ENCODE measurements at places on chromosomes 2 and 18. TPM values are rescaled to one million over a fixed set of nuclear protein-coding genes. Genes with fewer than 3 reads are reported as not detected.

- DNase-seq: no peak
Measured at GRCh38 chr2:28286678-28287077, 106.0 kb upstream of the FOSL2 start.

The CCNT2 gene
- 29.8 TPM for total RNA-seq

DNA sequence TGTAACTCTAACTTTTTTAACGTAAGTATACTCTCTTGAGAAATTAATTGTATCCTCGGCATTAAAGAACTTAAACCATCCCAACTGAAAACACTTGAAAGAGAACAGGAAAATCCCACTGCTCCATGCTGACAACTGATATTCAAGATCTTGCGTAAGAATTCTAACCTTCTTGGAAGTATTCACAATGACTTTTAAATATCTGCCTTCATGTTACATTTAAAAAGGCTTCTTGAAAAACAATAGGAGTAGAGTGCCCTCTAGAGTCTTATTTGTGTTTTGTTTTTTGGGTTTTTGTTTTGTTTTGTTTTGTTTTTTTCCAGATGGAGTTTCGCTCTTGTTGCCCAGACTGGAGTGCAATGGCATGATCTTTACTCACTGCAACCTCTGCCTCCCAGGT, 65.4 kb upstream of the DNAJC10 start:
- DNase-seq: no peak

The SNTG2 gene
- 2.0 TPM for total RNA-seq

- no peak for DNase-seq
Measured at GRCh38 chr2:118148133-118148532, 59.9 kb downstream of the INSIG2 start.

DNA sequence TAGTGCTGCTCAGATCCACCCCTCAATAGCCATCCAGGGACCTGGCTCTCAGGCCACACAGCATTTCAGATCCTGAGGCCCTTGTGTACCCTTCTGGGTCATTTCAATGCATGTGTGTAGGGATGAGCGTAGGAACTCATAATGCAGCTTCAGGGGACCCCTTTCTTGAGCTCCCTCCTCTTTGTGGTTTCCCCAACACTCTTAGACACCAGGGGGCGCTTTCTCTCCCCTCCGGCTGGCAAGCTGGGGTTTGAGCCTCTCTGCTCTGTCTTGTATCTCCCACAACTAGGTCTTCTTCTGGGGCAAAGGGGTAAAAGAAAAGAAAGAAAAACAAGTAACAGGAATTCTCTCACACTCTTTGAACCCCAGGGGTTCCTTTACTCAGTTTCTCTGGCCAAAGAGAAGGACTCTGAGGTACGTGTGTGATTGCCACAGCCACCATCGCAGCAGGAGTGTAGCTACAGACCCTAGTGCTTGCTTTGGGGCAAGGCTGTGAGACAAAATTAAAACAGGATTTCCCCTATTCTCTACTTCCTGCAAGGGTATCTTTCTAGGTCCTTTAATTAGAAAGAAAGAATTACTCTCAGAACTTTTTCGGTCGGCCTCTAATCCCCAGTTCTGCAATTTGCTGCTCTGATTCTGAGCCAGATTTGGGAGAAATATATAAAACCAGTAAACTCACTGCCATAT, 38.0 kb downstream of the CABYR start:
- DNase-seq: no peak

- no peak for DNase-seq
Measured at GRCh38 chr2:25054720-25055119, 12.8 kb downstream of the EFR3B start.

DNA sequence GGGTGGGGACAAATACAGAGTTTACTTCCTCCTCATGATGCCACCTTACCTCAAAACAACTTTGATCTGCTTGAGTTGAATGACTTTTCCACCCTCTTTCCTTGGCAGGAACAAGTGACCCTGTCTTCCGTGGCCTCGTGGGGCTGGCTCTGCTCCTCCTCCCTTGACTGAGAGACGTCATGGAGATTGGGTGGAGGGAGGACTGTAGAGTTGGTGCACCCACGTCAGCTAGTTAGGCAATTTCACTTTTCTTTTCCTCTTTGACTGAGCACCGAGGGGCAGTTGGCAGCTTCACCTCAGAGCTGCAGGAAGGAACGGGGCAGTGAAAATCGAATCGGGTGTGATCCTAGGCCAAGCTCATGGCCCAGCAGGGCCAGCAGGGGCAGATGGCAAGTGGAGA, at the start of gene SP140:
Gene SP140, plus strand, starts transcription at position 251 of the 400 bp plus-strand sequence. Its CDS starts 109 bp downstream, at position 360.
- DNase-seq: peak; percentile 25

- no peak for DNase-seq
Measured at GRCh38 chr2:239498981-239499634, 98.3 kb upstream of the HDAC4 start.

DNA sequence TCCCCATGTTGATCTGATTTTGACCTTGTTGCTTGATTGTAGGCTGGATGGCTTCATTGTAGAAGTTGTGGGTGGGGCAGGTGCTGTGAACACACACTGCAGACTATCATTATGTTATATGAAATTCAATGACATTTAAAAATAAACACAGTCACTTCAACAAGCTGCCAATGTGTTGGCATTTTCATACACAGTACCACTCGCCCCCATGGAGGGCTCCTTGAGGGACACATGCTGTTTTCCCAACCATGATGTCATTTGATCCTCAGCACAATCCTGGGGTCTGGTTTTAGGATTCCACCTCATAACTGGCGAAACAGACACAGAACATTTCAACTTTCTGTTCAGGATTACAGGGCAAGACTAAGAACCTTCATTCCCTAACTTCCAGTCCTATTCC, 86.9 kb downstream of the ZCCHC2 start:
- no peak for DNase-seq

DNA sequence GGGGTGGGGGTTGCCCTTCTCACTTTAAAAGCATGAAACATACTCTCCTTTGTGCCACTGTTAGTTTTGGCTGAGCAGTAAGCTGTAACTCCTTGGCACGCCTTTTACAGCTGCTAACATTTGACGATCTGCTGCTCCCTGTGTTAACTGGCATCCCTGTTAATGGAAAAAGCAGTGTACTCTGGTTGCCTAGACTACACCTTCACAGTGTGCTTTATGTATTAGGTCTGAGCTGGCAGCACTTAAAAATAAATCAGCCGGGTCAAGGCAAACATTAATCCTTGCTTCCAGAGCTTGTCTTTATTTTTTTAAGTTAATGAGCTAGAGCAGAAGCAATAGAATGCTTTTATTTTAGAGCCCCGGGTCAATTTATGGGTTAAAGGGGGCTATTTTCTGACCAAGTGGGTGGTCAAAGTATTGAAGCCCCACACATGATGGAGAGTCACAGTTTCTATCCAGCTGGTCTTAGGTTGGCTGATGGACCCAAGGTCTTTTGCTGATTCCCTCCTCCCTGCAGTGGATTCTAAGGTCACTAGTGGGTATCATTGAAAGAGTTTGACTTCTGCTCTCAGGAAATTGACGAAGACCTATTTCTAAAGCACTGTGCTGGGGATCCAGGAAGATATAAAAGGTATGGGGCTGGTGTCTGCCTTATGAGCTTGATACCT, 54.5 kb downstream of the CFAP221 start:
- no peak for DNase-seq

DNA sequence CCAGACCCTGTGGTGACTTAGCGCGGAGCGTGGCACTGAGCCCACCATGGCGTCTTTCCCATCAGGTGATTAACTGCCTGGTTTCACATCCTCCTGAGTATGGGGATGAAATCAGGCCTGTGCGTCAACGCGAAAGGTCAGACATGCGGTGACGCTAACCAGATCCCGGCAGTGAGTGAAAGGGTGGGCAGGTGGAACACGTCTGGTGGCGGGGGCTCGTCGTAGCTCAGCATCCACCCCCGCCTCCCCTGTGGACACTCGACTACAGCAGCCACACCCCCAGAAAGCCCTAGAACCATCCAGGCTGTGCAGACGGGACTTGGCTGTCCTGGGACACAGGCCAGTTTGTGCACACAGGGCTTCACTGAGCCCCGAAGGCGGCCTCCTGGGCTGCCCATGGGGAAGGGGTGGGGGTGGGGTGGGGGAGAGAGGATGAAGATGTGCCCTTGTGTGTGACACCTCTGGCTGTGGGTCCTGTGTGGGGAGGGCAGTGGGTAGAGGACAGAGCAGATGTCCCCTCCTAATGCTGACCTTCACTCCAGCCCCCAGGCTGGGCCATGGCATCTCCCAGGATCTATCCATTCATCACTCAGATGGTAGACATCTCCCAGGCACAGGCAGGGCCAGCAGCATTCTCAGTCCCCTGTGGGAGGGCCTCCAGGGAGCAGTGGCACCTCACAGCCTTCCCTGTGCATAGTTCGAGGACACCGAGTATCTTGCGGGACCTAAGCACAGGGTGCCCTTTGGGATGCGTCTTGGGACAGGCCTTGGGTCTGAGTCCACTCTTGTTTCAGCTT, 27.5 kb downstream of the RAMP1 start:
- no peak for DNase-seq

GRCh38 chr18:76264876-76265250, 230.2 kb downstream of the ZNF516 start:
- DNase-seq: no peak

- no peak for DNase-seq
Measured at GRCh38 chr2:172283476-172283875, 143.9 kb upstream of the ITGA6 start.

The WDR43 gene
- 73.2 TPM for total RNA-seq

DNA sequence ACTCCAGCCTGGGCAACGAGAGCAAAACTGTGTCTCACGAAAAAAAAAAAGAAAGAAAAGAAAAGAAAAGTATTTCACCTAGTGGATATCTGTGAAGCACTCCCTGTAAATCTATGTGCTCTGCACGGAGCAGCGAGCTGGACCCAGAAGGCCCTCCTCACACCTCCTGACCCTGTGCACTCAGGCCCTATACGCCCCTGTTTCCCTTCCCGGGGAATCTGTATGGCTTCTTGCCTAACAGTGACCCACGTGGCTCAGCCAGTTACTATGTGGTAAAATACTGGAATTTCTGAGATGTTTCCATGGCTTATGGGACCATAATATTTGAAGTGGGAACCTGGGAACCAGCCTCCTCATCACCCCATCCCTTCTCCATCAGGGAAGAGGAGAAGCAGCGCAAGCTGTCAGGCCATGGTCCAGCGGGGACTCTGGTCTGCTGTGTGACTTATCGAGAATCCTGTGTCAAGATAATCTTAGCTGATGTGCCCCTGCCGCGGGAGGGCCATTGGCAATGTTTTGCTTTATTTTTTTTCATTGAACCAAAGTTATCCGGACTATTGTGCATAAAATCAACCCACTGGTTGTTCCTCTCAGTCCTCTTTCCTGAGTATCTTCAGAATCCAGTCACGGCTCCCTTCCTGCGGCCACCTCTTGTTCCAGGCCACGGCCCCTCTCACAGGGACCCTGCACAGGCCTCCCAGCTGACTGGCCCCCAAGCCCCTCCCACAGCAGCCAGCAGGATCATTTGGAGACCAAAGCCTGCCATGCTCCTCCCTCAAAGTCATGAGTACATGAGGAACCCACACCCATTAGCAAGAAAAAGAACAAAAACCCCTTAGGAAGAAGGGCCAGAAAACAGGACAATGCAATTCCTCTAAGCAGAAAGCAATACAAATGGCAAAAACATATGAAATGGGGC, 30.6 kb downstream of the SDC1 start:
- no peak for DNase-seq

DNA sequence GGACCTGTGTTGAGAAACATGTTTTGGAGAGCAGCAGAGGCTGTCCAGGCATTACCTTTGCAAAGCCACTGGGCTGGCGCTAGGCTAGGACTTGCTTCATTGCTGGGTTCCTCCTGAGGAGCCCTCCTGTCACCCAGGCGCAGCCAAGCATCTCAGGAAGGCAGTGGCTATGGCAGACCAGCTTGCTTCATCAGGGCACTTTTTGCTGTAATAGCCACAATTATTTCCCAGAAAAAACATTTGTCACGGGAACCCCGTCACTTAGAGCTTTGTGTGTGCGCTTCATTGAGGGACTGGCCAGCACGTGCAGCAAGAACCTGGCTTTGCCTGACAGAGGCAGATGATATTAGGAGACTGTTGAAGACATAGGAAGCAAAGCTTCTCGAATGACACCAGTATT, 36.4 kb downstream of the SLC20A1 start:
- no peak for DNase-seq

DNA sequence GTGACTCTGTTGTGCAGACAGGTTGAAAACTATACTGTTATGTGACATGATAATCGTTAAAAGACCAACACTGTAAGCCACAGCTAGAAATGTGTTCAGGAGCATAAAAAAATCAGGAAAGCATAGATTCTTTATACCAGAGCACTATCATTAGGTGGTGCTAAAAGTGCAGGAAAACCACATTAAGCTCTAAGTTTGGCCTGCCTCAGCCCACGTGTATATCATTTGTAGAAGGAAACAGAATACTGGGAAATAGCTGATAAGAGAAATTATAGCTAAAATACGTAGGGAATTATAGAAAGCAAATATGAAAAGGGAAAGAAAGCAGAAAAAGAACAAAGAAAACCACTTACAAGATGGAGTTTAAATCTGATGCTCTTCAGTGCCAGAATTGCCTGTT, 26.5 kb upstream of the C2orf74 start:
- no peak for DNase-seq

The DNAH7 gene
- 0.18 TPM for total RNA-seq
